ENCODE measurements at places on chromosomes 7 and 10. TPM values are rescaled to one million over a fixed set of nuclear protein-coding genes. Genes with fewer than 3 reads are reported as not detected.

DNA sequence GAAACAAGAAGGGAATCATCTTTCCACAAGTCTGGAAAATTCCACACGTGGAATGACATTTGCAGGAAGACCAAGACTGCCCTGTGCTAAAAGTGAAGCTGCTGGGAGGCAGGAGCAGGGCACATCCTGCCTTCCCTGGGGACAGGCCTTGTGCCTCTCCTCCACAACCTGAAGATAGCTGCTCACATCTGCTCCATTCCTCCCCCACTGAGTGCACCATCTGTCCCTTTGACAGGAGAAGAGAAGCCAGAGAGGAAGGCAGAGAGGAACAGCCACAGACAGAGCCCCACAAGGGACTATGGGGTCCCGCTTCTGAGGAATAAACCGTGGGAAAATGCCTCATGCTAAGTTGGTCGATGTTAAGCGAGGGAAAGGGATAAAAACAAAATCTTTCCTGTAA is 15.9 kb upstream of the FAM171A1 start:
- DNase-seq, result peak; percentile 43

The IDI2 gene
- total RNA-seq, result not detected

GRCh38 chr7:105269397-105269796 is 119.3 kb downstream of the SRPK2 start:
- no peak for DNase-seq

- DNase-seq, result no peak
Observed at GRCh38 chr10:22931948-22932347, 4.1 kb downstream of the ARMC3 start.

DNA sequence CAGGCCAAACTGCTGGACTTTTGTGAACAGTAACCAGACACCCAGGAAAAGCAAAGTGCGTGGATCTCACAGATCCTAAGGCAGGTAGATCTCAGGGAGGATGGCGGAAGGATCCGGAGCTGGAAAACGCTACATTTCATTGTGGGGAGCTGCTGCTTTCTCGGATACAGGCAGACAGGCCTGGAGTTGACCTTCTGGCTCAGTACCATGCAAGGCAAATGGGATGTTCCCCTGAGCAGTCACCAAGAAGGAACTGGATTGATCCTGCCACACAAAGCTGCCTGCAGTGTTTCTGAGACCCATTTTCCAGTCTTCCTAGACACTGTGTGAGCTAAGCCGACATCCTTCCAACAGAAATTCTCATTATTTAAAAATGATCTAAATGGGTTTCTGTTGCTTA is 65.5 kb downstream of the ZRANB1 start:
- DNase-seq, result peak; percentile 73

DNA sequence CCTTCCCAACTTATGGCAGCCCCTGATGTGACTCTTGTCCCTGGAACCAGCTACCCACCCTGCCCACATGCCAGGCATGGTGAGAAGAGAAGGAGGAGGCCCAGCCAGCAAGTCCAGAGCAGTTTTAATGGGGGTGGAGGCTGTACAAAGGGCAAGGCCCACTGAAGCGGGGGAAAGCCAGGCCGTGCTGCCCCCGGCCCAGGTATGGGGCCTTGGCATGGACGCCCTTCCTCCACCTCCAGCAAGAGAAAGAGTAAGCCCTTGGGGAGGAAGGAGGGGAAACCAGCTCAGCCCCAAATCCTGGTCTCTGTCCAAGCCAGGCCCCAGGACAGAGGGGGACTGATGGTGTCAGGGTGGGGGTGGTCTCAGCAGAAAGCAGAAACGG is 7.0 kb downstream of the NFKB2 start:
- DNase-seq, result no peak

DNA sequence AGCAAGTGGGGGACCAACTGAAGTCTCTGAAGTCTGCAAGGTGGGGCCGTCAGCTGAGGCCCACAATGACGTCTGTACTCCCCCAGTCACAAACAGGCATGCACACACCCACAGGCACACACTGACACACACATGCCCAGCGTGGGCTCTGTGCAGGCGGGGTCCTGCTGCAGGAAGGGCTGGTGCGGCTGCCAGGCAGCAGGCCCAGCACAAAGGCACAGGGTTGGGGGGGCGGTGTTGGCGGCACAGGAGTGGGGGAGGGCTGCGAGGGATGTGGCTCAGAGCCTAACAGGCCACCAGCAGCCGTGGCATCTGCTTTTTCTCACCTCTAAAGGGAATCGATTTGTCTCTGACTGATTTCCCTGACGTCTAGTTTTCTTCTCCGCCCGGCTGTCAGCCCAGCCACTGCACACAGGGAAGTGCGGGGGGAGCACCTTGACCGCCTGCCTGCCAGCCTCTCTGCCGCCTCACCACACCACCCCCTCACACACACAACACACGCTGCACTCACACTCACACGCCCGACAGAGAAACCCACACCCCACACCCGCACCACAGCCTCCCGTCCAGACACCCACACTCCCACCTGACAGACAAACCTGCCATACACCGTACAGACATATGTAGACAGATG is 43.5 kb upstream of the ZMIZ1 start:
- DNase-seq, result peak; percentile 84
